ENCODE measurements at places on chromosomes 6 and 20.

DNA sequence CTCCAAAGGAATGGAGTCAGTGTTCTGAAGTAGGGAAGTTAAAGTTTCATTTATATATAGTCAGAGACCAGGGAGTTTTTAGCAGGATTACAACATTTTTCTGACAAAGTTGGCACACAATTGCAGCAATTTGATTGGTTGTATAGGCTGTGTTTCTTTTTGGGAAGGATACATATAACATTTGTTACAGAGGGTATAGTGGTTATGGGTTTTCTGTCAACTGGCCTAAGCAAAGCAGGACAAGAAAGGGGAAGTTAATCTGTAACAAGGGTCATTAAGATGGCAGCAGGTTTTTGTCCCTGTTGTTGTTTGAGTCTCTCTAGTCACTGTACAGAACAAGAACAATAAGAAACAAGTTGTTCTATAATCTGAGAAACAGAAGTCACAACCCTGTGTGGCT is 41.4 kb downstream of the TPD52L1 start:
- DNase-seq: no peak

GRCh38 chr6:130453230-130453629 is 87.4 kb downstream of the TMEM200A start:
- DNase-seq: no peak

GRCh38 chr6:1311400-1312202 is at the start of gene FOXQ1:
TSS of gene FOXQ1 (plus strand) at chr6:1312098. CDS start at chr6:1312705, 607 bp downstream.
- DNase-seq: peak; percentile 45

- no peak for DNase-seq
Measured at GRCh38 chr20:61460261-61461052, 208.4 kb downstream of the CDH4 start.

DNA sequence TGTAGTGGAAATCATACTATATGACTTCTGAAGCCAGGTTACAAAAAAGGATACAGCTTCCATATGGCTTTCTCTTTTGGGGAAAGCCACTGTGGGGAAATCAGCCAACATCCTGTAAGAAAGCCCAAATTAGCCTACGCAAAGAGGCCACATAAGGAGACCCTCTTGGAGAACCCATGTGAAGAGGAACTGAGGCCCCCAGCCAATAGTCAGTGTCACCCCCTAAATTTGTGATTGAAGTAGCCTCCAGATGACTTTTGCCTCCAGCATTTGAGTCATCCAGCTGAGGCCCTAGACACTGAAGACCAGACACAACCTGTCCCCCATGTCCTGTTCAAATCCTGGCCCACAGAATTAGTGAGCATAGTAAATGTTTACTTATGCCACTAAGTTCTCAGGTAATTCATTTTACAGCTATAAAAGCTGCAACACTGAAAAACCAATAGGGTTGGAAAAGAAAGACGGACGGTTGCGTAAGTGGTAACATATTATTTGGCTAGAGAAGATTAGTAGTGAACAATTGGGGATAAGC is 60.4 kb downstream of the HMGCLL1 start:
- no peak for DNase-seq

DNA sequence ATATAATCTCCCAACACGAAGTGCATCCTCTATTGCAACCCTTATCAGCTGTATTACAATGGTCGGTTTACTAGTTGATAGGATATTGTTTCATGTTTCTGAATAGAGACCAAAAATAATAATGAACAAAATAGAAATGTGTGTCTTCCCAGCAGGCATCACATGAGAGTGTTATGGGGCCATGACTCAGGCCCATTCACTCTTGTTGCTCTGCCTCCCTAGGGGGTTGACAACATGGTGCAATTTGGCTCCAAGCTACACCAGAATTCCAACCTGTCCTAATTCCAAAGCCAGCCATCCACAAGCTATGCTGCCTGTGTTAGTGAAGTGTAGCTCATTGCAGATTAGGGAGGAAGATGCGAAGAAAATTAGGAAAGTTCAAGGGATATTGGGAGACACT is 13.1 kb upstream of the SAYSD1 start:
- DNase-seq: peak; percentile 3

DNA sequence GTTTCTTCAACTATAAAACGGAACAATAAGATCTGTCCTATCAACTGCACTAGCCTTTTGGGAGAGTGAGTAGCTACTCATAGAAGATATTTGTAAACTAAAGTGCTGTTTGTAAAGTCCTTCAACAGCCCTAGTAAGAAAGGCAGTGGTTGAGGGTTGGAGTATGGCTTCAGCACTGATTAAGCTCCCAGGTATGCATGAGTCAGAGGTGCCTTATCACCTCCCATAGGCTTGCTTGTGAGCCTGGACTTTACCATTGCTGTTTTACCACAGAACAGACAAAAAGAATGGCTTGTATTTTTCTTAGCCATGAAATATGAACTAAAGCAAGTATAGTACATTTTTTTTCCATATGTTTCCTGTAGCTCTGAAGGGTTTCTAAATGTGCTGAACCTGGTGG is 44.1 kb downstream of the SAMD3 start:
- peak; percentile 11 for DNase-seq

GRCh38 chr6:112037783-112038216 is 16.1 kb upstream of the CCN6 start:
- DNase-seq: peak; percentile 97

DNA sequence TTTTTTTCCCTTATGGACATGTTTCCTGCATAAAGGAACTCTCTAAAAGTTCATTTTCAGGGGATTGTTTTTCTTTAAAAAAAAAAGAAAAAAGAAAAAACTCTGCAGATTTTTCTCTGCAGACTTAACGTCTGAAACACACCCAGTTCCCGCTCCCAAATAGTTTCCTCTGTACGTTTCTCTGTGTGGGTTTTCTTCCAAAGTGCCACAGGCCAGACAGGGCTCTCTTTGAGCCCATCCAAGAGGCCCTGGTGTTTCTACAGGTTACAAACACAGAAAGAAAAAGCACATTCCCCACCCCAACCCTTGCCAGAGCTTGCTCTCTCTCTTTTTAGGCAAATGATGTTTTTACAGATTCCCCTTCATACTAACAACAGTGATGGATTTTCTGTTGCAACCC is 258.6 kb downstream of the FNDC1 start:
- DNase-seq: no peak

- no peak for DNase-seq
Measured at GRCh38 chr20:53923566-53924369, 146.6 kb downstream of the BCAS1 start.

DNA sequence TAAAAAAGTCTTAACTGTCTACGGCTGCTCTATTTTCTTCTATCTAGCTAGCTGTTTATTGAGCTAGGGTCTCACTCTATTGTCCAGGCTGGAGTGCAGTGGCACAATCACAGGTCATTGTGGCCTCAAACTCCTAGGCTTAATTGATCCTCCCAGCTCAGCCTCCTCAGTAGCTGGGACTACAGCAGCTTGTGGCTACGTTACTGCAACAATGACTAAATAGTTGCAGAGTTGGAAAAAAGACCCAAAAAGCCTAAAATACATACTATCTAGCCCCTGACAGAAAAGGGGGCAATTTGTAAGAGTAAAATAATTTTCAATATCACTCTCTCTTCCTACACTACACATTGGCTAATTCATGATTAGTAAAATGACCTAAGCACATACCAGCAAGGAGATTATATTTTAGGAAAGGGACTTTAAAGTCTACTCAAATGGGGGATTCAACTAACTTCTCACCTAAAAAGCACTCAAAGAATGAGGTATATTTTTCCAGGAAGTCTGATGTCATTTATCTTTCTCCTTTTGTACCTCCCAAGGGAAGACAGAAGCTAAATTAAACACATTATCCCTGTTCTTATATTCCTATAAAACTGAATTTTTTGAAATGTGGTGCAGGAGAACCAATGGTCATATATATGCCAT is 82.8 kb downstream of the ZMYND8 start:
- DNase-seq: no peak

DNA sequence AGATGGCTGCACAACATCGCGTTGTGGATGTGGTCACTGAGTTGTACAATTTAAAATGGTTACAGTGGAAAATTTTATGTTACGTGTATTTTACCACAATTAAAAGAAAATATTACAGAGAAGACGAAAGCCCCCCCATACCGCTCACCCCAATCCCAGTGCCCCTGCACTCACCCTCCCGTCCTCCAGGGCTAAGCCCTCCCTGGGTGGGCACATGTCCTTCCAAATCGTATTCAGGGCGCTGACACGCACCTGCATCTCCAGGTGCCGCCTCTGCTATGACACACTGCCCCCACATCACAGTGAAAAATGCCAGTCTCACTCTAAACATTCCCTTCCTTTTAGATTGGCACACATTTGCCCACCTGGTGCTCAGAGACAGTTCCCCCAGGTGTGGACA is 49.4 kb downstream of the PSMG4 start:
- DNase-seq: no peak

DNA sequence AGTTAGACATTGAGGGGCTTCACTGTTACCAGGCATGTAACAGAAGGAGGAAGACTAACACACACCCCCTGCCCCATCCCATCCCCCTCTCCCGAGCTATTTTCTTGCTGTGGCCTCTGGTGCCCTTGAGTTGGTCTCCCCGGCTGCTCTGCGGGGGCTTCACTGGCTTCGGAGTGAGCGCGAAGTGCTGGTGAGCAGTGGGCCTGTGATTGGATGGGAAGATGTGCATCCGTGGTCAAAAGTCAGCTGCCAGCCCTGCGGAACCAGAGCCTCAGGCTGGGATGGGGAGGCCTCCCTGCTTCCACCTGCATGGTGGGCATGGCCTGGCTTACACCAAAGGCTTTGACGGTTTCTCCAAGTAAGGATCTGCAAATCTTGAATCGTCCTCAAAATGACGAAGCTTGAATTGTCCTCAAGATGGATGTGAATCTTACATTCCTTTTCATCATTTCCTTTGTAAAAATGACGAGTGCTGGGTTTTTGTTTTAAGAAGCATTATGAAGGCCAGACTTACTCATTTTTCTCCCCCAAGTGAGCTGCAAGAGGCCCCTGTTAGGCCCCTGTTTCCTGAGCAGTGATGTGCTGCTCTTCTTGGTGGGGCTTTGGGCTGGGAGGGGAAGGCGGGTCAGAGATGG is 23.7 kb downstream of the SPATA2 start:
- DNase-seq: no peak

- no peak for DNase-seq
Measured at GRCh38 chr6:150687508-150687907, 87.8 kb downstream of the PLEKHG1 start.

- no peak for DNase-seq
Measured at GRCh38 chr6:47524136-47524845, 46.7 kb downstream of the CD2AP start.

GRCh38 chr6:22362361-22362760 is 65.5 kb upstream of the PRL start:
- DNase-seq: no peak

DNA sequence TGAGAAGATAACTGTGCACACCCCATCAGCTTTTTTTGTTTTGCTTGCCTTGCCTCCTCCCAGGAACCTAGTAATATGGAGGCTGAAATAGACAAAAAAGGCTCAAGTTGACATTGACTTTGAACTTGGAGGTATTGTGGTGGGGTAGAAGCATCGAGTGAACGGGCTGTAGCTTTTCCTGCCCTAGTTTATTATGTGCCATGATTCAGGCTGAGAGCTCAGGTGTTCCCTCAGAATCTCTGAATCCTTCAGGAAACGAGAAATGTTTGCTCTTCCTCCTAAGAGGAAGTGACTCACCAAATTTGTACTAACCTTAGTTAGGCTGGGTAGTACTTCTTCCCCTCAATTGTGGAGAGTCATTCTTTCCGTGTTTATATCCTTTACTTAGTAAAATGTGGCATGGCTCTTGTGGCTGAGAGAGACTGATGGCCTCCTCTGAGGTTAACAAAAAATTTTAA is 98.8 kb downstream of the SASH1 start:
- peak; percentile 76 for DNase-seq

- peak; percentile 66 for DNase-seq
Measured at GRCh38 chr6:157962601-157963302, 18.9 kb upstream of the SYNJ2 start.

DNA sequence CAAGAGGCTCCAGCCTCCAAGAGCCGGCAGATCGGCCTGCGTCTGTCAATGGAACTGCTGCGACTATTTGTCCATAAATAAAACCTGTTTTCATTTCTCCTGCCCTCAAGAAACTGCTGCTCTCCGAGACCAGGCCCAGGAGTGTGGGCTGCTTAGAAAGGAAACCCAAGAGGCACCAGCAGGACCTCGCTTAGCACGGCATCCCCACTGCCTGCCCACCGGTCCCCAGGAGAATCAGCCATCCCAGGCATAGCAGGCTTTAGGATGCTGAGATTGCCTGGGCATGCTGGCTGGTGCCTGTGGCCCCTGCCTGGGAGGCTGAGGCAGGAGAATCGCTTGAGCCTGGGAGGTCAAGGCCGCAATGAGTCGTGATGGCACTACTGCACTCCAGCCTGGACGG is 17.6 kb downstream of the NTSR1 start:
- DNase-seq: no peak

GRCh38 chr20:2507464-2507863 is 1.3 kb downstream of the ZNF343 start:
- DNase-seq: no peak

GRCh38 chr6:82410151-82410648 is 46.6 kb downstream of the TPBG start:
- DNase-seq: peak; percentile 59

DNA sequence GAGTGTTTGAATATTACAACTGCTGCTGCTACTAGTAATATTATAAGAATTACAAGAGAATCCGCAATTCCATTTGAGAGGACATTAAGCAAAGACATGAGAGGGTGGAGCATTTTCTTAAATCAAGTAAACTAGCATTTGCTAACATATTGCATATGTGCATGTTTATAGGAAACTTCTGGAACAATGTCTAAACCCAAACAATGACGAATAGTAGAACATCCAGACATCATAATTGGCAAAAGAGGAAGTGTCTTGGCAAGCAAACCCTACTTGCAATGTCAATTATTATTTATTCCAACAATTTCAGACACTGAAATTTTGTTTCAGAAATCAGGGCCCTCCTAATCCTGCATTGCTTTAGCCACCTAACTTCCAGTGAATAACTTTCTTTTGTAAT is 1155.3 kb upstream of the GJE1 start:
- DNase-seq: peak; percentile 92

GRCh38 chr6:136244061-136244616 is 6.0 kb downstream of the MTFR2 start:
- no peak for DNase-seq

- no peak for DNase-seq
Measured at GRCh38 chr20:32661820-32662528, 11.8 kb downstream of the C20orf203 start.

GRCh38 chr6:109048670-109049415 is 45.8 kb downstream of the SESN1 start:
- no peak for DNase-seq

Measured in fibroblast of gingiva (primary cell).